ENCODE measurements at places on chromosomes 12 and 14.

DNA sequence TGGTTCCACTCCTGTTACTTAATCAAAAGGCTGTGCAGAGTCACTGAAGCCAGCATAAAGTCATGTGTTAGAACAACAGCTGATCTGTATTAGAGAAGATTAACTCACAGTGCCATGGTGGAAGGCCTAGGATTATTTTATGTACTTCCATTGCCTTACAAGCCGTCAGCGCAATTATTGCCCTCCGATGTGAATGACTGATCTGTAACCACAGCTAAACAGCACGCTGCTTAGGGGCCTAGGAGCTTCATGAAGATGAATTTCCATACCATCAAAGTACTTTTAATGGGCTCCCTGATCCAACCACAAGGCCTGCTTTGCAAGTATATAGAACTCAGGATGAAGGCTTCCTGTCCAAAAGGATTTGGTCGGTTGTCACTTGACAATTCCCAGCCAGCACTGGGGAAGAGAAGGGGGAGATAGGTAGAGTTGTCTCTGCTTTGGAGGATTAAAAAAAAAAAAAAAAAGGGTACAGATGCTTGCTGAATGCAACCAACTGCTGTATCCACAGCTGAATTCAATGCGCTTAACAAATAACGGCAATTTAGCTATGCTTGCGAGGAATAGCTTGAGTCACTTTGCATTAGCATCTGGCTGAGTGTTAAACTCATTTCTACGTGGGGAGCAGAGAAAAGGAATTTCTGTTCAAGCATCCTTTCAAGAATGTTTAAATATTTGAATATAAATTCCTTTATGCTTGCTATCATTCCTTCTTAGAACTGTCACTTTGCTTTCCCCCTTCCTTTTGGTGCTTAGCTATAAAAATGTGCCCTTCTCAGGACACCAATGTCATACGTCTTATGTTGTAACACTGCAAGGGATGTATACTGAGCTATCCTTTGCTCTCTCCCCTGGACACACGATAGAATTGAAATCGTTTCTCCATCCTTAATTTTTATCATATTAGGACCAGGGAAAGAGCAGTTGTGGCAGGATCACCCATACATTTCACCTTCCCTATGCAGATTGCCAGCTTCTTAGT is 387.8 kb downstream of the SOX5 start:
- no peak for DNase-seq

GRCh38 chr12:19186722-19187661 is 57.5 kb downstream of the PLEKHA5 start:
- peak; percentile 67 for DNase-seq

DNA sequence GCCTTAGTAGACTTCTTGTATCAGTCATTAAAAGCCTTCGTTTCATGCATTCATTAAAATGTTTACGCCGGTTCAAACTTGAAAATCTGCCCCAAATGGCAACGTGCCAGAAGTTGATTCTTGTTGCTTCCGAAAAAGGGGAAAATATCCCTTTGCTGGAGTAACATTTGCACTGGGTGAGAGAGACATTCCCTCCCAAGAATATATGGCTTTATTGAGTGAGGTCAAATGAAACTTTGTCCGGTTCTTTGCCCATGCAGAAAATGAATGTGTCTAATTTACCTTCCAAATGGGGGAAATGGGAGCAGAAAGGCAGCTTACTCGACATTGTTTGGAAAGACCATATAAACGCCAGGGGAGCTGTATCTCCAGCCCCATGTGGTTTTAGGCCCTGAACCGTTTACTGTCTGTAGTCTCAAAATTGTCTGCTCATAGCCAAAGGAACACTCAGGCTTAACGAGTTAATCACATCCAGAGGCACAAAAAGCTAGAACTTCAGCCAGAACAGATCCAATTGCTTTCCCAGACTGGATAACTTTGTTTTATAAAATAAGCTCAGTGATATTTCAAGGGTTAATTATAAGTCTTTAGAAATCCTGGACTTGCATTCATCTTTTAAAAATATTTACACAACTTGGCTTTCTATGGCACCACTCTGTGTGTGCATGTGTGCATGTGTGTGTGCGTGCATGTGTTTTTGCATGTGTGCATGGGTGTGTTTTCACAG is 2.9 kb upstream of the EMP1 start:
- DNase-seq = no peak

DNA sequence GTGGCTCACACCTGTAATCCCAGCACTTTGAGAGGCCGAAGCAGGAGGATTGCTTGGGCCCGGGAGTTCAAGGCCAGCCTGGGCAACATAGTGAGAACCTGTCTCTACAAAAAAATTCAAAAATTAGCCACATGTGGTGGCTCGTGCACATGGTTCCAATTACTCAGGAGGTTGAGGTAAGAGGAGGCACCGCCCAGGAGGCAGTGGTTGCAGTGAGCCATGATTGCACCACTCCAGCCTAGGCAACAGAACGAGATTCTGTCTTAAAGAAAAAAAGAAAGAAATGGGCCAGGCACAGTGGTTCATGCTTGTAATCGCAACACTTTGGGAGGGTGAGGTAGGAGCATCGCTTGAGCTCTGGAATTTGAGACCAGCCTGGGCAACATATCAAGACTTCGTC is 33.5 kb downstream of the MAP1LC3B2 start:
- DNase-seq = no peak

DNA sequence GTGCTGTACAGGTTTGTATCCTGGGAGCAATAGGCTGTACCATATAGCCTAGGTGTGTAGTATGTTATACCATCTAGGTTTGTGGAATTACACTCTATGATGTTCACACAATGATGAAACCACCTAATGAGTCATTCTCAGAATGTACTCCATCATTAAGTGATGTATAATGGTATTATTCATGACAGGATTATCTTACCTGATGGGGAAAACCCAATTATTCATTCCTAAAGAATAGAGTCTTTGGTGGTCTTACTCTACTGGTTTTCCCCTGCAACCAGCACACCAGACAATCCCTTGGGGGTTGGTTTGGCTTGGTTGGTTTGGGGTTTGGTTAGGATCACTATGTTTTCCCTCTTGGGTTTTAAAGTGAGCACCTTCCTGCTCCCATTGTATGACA is 12.6 kb upstream of the OR10P1 start:
- no peak for DNase-seq

- no peak for DNase-seq
Observed at GRCh38 chr12:121729021-121729420, 16.5 kb downstream of the TMEM120B start.

- DNase-seq = no peak
Observed at GRCh38 chr14:84129941-84130340, 1400.0 kb upstream of the FLRT2 start.

DNA sequence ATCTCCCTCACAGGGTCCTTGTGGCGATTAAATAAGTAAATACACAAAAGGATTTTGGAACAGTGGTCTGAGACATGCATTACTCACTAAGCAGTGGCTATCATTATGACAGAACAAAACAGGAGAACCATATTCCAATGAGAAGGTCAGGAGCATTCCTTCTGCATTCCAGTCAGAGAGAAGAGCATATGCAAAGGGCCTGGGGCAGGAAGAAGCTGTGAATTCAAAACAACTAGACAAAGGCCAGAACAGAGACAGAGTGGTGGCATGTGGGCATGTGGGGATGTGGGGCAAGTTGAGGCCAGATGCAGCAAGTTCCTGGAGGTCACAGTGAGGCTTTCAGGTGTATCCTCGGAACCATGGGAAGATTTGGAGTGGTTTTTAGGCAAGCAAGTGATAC is 70.1 kb upstream of the VRK1 start:
- no peak for DNase-seq

GRCh38 chr12:5258498-5258897 is 173.4 kb upstream of the NTF3 start:
- DNase-seq = no peak

DNA sequence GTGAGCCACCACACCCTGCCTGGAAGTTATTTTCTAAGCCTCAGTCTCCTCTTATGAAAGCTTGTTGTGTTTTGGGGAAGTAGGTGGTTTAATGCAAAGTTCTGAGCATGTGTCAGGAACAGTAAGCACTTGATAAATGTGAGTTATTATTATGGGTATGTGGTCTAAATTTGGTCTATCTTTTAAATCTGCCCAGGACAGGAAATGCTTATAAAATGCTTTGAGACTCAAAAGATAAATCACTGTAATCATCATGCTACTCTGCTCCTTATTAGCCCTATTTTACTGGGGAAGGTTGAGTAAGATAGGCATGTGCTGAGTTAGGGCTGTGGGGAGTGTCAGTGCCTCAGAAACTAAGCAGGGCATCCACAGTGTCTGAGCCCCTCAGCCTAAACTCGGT is 13.1 kb upstream of the SRSF5 start:
- no peak for DNase-seq

DNA sequence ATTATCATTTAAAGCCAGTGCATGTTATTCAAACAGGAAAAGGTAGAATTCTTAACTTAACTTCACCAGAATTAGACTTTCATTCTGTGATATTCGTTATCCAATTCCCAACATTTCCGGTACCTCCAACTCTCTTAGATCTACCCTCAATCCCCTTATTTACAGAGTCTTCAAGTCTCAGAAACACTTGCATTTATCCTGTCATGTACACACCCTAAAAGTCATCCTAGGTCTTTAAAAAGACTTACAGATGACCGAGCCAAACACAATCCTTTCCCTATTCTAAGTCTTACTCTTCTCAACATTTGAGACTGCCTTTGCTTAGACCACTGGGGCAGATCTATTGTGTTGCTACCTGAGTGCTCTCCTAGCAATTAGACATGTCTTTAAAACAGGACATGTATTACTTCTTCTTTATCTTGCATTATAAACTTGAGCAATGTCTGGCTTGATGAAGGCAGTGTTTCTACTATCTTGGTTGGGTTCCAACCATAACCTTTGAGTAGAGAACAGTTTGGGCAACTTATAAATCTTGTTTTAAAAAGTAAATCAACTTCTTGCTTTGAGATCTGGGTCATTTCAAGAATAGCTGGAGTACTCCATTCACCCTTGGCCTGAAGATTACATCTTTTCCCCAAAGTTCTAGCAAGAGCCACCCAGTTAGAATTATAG is 140.6 kb upstream of the PLEKHG7 start:
- no peak for DNase-seq

- DNase-seq = no peak
Observed at GRCh38 chr14:89231426-89232113, 185.5 kb downstream of the FOXN3 start.

DNA sequence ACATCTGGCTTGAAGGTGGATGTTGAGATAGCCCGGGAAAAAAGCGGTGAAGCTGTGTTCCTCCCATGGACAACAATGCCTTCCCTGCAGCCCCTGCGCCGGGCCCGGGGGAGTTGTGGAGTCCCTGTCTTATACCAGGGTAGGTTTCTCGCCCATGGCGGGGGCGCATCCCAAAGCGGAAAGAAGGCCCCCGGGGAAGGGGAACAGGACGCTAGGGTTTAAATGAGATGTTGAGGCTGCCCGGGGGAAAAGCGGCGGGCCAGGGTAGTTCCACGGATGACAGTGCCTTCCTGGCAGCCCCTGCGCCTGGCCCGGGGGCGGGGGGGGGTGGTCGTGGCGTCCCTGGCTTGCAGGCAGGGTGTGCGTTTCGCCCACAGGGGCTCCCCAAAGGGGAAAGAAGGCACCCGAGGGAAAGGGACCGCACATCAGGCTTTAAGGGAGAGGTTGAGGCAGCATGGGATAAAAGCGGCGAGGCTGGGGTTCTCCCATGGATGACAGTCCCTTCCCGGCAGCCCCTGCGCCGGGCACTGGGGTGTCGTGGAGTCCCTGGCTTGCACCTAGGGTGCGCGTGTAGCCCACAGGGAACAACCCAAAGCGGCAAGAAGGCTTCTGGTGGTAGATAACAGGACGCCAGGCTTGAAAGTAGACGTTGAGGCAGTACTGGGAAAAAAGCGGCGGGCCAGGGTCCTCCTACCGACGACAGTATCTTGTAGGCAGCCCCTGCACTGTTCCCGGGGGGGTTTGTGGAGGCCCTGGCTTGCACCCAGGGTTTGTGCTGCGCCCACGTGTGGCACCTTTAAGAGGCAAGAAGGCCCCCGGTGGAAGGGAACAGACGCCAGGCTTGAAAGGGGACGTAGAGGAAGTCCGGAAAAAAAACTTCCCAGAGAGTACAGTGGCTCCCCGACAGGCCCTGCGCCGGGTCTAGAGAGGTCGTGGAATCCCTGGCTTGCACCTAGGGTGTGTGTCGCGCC is 160.8 kb upstream of the ALG10B start:
- no peak for DNase-seq

GRCh38 chr12:52323416-52324152 is 2.4 kb upstream of the KRT83 start:
- DNase-seq = no peak

- no peak for DNase-seq
Observed at GRCh38 chr14:80764496-80764895, 177.0 kb downstream of the CEP128 start.

DNA sequence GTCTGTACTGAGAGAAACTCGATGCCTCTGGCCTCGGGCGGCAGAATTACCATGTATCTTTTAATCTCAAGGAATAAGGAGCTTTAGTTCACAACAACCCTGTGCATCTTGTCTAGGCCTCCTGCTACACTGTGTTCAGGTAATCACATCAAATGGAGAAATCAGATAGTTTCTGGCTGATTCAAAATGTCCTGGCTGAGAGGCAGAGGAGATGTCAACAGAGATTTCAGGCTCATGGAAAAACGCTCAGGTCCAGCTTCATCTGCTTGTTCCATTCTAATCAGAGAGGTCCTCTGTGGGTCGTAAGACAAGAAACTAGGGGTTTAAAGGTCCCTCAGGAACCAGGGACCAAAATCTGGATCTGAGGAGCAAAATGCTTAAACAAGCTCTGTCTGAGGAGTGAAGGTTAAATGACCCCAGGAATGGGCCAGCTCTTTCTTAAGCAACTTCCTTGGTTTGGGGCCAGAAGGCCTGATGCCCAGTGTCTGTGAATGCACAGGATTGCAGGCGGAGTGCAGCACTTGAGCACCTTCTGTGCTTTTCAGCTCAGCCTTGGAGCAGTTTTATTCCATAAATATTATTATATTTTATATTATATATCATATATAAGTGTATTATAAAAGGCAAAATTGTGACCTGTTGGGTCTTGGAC is 170.2 kb upstream of the PRICKLE1 start:
- DNase-seq = peak; percentile 49

GRCh38 chr12:10067942-10068341 is 30.8 kb downstream of the CLEC1A start:
- no peak for DNase-seq

DNA sequence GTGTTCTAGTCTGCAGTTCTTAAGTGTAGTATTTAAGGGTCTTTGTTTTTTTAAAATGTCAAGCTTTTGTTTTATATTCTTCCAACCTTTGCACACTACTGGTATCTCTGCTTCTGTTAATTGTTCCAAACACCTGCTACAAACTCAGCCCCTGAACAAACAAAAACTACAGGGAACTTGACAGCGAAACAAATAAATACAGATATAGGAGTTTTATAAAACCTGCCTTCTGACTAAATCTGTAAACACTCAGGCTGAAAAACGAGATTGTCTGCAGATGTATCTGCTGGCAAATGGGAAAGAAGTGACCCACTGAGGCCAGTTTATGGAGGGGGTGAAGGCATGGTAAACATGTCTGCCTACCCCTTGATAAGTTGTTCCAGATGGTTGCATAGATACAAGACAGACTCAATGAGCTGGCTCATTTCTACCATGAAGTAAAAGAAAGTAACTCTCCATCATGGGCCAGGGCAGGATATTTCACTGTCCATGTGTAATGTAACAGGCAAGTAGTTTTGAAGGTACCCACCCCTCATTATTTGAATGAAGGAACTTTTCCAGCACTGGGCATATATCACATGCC is 75.6 kb downstream of the LMO3 start:
- no peak for DNase-seq
